Kasumi-1 (cell line): ENCODE measurements at places on chromosomes 11 and 22.

GRCh38 chr11:130197386-130198035 is 37.9 kb downstream of the ST14 start:
- DNase-seq, result no peak

DNA sequence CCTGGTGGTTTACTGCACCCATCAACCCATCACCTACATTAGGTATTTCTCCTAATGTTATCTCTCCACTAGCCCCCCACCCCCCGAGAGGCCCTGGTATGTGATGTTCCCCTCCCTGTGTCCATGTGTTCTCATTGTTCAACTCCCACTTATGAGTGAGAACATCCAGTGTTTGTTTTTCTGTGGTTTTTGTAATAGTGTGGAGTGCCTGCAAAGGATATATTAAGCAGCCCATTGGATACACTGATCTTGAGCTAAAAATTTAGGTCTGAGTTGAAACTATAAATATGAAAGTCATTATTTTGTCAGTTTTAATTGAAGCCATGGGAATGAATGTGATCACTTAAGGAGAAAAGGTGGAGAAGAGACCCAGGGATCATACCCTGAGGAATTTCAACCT is 23.0 kb downstream of the MRPL48 start:
- DNase-seq, result no peak

DNA sequence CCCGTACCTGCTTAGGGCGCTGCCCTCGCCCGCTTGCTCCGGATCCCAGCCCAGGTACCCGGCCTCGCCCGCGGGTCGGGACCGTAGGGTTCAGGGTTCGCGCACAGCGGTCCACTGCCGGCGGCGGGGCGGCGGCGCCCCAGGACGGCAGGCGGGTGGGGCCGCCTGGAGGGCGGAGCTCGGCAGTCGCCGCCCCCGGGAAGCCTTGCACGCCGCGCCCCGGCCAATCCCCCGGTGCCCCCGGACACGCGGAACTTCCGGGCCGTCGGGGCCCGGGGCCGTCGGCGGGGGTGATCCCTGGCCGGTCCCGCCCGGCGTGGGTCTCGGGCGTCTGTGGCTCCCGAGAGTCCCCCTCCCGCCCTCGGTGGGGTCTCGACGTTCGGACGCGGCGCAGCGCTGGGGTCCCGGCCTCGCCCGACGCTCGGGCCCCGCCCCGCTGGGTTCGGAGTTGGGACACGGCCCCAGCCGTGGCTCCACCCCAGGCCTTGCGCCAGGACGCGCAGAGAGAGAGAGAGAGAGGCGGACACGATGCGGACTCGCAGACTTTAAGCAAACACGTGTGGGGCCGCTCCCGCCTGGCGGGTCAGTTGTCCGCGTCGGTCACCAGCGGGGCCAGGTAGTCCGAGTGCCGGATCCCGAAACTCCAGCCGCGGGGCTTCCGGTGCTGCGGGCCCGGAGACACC is at the start of gene TYMP:
Gene TYMP, minus strand, starts transcription at position 116 of the 683 bp plus-strand sequence. CDS start 303 bp downstream, outside the sequence.
- DNase-seq, result peak; percentile 38

- no peak for DNase-seq
Measured at GRCh38 chr22:20567993-20568417, 60.6 kb downstream of the MED15 start.

DNA sequence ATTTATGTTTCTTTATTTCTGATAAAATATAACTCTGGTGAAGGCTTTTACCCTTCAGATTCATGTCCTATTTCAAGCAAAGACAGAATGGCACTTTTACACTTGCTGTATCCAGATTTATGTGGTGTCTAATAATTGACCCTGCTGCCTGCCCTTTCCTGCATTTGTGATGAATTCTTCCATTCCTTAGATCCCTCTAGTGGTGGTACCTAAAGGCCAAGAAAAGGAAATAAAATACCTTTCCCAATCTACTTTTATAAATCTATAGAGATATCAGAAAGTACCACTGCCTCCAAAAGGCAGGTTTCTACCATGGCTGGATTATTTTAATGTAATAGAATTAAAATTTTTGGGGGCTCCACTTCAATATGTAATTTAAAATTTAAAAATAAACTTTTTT is 34.2 kb downstream of the CCDC81 start:
- no peak for DNase-seq

GRCh38 chr22:24329453-24329852 is 58.8 kb downstream of the SPECC1L start:
- no peak for DNase-seq

GRCh38 chr22:20173772-20174171 is 22.9 kb upstream of the CCDC188 start:
- DNase-seq, result no peak
